D341Med (cell line): ENCODE measurements at places on chromosomes 13 and 19.

DNA sequence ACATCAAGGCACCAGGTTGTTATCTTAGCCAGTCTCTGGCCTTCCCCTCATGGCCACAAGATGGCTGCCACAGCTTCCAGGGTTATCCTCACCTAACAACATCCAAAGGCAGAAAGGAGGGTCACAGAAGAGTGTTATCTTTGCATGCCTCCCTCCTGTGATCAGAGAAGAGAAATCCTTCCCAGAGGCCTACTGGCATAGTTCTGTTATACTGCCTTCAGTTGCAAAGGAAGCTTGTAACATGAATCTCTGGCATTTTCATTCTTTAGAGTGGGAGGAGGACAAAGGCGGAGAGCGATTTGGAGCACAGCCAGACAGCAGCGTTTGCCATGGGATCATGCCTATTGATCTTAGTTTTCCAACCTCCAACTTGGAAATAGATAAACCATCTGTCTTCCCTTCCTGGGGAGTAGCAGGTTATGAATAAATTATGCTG lies 135.7 kb downstream of the DNAJC15 start:
- no peak for DNase-seq

GRCh38 chr19:50167314-50167721 lies 4.2 kb upstream of the IZUMO2 start:
- DNase-seq, result no peak

GRCh38 chr13:95948656-95949055 lies 104.5 kb downstream of the UGGT2 start:
- no peak for DNase-seq

- no peak for DNase-seq
Measured at GRCh38 chr13:32638739-32639138, 52.5 kb downstream of the PDS5B start.

DNA sequence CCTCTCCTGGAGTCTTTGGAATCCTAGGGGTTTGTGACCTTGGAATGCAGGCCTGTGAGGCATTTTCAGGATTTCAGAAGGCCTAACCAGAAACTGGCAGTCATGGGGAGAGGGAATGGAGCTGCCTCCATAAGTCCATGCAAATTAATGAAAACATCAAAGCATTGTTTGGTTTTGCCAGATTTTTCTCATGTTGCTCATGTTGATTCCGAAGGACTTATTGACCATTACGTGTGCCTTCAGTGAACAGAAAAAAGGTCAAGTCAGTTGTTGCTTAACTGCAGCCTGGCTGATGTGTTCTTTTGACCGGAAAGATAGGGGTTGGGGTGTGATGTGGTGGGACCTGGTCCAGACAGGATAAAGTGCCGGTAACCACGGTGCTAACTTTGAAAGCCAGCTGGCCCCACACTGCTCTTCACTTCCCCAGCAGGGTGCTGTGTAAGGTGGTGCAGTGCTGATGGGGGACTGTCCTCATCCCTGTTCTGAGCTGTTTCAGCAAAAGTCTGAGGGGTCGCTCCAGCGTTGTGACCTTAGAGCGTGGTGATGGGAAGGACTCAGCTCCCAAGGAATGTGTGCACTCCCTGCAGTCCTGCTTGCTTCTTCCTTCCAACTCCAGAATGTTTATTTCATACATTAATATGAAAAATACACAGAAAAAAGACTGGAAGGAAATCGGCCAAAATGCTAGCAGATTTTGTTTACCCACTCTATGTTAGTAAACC lies 3.5 kb downstream of the RNF113B start:
- no peak for DNase-seq

DNA sequence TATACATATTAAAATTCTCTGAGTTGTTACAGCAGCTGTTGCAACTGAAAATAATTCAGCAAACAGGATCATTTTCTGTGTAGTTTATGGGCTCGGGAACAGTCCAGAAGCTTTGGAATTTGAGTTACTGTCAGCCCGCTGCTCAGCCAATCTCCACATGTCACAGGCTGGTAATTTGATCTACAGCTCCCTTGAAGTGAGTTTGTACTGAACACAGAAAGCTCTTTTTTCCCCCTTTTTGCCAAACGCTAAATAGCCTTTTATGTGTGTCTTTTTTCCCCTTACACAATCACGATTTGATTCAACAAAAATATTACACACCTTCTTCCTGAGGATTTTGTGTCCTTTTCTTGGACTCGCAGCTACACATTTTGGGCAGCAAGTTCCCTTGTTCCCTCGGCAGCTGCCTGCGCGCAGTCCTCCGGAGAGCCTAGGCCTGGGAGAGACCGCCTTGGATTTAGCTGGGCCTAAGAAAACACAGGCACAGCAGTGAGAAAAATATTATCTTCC lies 371.4 kb downstream of the KCNRG start:
- DNase-seq, result no peak

DNA sequence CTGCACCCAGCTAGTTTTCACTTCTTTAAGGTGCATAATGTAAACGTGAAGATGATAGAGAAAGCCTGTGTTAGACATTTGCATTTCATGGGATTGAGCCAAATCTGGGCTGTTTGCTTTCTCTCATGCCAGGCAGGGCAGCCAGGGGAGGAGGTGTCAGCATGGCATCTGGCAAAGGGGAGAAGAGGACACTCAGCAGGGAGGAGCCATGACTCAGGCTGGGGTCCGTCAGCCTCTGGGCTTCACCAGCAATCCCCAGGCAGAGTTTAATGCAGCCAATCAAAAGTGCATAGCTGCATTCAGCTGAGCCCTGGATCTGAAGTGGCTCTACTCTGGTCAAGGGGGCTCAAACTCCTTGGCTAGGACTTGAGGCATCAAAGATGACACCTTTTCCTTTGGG lies 23.5 kb downstream of the EBPL start:
- no peak for DNase-seq

DNA sequence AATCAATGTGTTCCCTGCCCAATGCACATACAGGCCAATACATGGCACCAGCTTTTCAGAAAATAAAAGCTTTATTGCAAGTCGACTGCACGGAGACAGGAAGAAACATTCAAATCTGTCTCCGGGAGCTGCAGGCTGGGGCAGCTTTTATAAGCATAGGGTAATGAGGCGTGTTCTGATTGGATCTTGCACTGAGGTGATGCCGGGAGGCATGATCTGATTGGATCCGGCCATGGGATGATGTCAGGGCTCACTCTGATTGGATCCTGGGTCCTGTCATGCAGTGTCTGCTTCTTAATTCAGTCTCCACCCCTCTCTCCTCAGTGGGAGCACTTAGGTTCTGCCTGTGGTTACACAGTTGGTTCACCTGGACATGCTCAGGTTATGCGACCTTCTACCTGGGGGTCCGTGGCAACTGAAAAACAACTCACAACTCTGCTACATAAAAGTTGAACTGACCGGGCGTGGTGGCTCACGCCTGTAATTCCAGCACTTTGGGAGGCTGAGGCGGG lies 11.8 kb upstream of the FBN3 start:
- peak; percentile 41 for DNase-seq

GRCh38 chr19:10205636-10206035 lies 10.9 kb upstream of the DNMT1 start:
- no peak for DNase-seq

DNA sequence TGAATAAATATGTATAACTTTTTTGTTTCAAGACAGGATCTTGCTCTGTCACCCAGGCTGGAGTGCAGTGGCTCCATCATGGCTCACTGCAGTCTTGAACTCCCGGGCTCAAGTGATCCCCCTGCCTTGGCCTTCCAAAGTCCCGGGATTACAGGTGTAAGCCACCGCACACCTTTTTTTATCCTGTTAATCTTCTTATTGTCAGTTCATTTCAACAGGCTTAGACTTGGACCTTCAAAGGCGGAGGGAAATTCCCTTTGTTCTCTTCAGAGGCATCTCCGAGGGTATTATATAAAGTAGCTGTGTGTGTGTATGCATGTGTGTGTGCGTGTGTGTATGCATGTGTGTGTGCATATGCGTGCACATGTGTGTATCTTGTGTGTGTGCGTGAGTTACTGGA lies 35.0 kb downstream of the SUGP2 start:
- DNase-seq, result peak; percentile 28

DNA sequence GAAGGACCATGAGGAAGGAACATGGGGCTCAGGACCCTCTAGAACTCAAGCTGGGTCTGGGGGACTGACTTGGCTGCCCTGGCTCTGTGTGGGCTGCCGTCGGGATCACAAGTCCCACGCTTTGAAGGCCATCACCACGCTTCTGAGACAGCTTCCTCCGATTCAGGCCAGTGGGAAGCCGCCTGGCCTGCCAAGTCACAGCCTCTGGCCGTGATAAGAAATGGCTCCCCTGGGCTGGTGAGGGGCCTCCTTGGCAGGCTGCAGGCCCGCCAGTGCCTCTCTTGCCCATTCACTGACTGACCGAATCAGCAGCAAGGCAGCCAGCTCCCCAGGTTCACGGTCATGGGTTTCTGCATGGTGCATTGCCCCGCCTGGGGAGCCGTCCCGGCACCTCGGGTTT lies 48.8 kb downstream of the COMP start:
- DNase-seq, result no peak

DNA sequence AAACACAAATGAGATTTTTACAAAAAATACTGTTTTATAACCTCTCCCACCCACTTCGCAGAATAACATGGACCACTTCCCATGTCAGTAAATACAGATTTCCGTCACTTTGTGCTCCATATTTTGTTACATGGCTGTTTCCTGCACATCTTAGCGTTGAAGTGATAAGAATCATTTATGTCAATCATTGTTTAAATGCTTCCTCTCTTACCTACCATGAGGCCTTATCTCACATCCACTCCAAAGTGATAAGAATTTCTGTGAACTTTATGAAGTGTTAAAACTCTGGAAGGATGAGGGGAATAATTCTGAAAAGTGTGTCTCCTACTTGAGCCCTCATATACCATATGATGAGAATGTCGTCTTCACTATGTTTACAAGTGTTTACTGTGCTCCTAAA lies 36.6 kb upstream of the IL17D start:
- no peak for DNase-seq

DNA sequence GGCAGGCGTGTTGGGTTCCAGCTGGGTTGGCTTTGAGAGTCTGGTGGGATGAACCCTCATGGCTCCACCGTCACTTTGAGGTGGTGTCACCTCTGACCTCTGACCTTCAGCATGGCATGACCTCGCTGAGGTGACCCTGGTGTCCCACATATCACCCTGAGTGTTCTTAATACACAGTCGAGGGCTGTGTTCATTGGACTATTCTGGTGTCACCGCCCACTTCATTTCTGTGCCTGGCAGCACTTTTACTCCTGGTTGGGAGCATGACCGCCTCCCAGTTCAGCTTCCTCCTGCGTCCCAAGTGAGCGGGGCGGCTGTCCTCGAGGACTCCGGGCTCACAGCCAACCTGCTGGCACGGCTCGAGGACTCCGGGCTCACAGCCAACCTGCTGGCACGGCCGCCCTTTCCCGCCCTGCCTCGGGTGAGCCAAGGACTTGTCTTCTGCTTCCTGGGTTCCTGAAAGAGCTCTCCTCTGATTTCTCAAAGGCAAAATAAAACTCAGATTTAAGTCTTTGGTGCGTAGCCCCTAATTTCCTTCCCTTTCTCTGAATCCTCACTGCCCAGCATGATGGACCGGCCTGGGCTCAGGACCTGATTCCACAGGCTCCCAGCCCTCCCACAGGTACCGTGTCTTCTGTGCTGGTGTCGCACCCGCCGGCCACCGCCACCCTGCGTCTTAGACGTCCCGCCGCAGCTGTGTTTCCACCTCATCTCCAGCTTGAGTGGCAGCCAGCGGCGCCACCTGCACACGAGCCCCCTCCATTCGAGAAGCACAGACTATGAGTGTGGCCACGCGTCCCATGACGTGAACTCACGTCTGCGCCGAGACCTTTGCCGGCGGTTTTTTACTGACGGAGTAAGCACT lies 10.4 kb downstream of the ATP4B start:
- peak; percentile 74 for DNase-seq

GRCh38 chr13:38641164-38641948 lies 45.5 kb upstream of the FREM2 start:
- no peak for DNase-seq

DNA sequence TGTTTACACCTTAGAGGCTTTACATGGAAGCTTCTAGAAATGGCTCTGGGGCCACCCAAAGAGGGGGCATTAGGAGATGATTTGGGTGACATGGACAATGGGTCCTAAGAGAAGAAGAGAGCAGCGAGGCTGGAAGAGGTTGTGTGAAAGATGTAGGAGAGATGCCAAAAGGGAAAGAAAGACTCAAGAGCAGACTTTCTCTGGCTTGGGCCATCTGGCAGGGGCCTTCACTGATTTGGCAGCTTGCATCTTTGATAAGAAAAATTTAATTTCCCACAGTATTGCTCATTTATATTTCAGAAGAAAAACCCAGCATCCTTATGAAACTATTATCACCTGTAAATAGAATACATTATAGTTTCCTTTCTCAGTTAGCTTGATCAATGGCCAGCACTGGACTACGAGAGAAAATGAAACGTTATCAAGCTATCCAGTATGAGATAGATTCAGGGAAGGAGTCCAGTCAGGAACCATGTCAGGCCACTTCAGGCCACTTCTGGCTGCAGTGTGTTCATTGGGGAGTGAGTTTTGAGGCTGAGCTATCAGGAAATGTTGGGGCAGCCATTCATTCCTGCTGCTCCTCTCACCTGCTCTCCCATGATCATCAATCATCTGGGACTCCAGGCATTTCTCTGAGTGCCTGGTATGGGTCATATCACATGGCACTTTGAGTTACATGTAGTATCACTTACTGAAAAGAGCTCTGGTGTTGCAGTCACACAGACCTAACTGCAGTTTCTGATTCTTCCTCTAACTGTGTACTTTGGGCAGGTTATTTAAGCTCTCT lies 10.3 kb downstream of the SCEL start:
- DNase-seq, result no peak

GRCh38 chr13:20997301-20998161 lies 63.9 kb downstream of the LATS2 start:
- no peak for DNase-seq

DNA sequence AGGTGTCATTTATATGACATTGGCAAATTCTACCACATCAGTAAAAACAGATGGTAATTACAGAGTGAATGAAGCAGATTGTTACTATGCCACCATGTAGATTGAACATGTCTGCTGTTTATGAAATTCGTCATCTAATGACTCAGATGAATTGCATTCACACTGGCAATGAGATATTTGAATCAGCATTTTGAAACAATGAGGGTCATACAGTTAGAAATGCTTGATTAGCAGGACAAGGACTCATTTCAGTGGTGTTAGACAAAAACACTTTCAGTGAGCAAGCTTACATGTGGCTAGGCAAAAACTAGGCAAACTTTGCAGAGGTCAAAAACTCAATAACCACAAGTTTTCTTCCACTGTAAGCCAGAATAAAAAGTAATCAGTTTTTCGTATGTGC lies 1165.0 kb downstream of the SLITRK1 start:
- no peak for DNase-seq

- no peak for DNase-seq
Measured at GRCh38 chr13:59157181-59157580, 1006.5 kb downstream of the DIAPH3 start.
